Stimulated activated CD4-positive, alpha-beta T cell treated with anti-CD3 and anti-CD28 coated beads, TNF-alpha, amount 100 ng/mL, for 4 hours (primary cell): ENCODE measurements at places on chromosomes 12 and 14.

GRCh38 chr12:132560614-132561426 is 49.6 kb downstream of the LRCOL1 start:
- peak; percentile 44 for DNase-seq

- DNase-seq = no peak
Observed at GRCh38 chr12:42677461-42677860, 87.9 kb upstream of the PRICKLE1 start.

- DNase-seq = no peak
Observed at GRCh38 chr12:44077294-44077693, 241.4 kb downstream of the TMEM117 start.

- DNase-seq = no peak
Observed at GRCh38 chr12:124738636-124739467, 124.8 kb downstream of the SCARB1 start.

DNA sequence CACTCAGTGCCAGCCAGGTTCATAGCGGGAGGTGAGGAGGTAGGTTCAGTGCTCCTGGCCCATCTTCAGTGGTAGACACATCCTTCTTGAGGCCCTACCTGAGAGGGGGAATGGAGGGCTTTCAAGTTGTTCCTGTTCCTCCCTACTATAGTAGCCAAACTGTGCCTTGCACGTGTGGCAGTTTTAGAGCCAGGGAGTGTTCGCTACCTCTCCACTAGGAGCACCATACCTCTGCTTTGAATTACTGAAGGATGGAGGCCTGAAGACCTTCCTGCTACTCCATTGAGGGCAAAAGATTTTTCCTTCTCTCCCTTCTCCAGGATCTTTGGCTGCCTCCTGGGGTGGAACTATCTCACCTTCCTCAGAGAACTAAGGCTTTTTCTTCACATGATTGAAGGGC is 5.9 kb upstream of the ALG10 start:
- DNase-seq = no peak

DNA sequence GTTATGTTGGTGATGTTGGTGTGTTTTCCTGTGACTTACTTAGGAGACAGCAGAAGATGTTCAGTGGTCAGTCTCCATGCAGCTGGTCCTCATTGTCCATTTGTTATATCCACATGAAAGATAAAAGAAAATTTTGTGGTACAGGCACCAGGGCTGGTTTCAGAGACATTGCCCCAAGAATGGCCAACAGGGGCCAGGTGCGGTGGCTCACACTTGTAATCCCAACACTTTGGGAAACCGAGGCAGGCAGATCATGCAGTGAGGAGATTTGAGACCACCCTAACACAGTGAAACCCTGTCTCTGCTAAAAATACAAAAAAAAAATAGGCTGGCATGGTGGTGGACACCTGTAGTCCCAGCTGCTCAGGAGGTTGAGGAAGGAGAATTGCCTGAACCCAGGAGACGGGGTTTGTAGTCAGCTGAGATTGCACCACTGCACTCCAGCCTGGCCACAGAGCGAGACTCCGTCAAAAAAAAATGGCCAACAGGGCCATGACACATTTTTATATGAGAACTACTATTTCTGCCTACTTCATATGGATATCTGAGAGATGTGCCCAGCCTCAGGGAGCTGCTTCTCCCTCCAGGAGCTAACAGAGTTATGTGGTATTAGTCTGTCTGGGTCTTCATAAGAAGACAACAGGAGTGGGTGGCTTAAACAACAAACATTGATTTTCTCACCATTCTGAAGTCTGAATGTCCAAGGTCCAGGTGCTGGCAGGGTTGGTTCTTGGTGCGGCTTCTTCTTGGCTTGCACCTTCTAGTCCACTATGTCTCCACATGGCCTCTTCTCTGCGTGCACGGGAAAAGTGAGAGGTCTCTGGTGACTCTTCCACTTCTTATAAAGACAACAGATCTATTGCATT is 821.7 kb downstream of the TMEM121 start:
- DNase-seq = no peak

- DNase-seq = no peak
Observed at GRCh38 chr12:33988197-33988805, 34.0 kb upstream of the ALG10 start.

- no peak for DNase-seq
Observed at GRCh38 chr14:51576117-51576430, 75.6 kb upstream of the FRMD6 start.

DNA sequence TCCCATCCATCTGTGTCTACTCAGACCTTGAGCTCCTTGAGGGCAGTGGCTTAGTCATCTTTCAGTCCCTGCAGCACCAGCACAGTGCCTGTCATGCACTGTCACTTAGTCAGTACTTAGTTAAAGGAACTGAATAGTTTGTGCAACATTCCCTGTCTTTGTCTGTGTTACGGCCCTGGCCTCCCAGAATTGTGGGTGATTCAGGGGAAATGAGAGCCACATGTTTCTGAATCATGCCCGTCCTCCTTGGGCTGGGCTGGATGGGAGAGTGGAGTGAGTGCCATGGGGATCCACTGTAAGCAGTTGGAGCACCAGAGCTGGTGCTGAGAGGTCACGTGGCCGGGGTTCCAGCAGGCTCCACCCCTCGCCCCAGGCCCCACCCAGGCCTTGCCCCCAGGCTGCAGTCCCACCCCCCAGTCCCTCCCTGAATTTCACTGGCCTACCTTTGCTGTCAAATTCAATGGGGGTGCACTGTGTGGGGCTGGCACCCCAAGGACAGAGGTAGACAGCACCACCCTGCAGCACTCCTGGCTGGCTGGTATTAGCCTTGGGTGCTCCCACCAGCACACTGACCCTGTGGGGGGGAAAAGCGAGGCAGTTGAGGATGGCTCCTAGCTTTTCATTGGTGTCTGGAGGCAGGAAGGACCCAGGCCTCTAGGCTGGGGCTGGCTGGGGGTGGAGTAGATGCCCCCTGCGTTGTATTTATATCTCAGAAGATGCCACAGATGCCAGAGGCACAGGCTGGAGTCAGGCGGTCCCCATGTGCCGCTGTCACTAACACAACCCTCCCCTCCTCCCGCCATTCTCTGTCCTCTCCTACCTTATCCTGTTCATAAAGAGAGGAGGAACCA is 7.5 kb downstream of the ITGA5 start:
- DNase-seq = no peak

DNA sequence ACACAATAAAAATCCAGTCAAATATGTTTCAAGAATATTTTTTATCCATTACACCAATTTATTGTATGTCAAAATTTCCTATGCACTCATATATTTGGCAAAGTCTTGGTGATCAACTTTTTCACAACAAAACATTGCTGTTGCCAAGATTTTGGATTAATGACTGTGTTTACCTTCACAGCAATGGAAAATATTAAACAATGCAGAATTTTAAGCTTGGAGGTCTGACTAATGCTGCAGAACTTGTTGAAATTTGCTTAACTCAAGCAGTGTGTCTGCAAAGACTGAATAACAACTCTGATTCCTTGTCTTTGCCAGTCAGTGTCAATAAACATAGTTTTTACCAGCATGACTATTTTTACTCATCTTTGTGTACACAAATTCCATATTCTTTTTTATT is 336.4 kb downstream of the CCER1 start:
- DNase-seq = no peak

DNA sequence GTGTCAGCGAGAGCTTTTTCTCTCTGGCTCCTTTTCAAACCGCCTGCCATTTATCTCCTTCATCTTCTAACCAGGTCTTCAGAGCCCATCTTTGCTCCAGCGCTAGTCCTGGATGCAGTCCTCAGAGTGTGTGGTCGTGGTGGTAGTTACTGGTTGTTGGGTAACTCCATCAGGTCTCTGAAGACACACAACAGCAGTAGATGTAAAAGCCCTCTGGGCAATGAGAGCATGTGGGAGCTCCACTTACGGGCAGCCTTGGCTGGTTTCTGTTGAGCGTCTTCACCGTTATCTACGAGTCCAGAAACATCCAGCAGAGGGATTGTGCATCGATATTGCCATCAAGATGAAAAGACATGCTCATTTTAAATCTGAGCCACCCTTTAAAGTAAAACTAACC is 61.2 kb downstream of the FBXL14 start:
- DNase-seq = no peak

DNA sequence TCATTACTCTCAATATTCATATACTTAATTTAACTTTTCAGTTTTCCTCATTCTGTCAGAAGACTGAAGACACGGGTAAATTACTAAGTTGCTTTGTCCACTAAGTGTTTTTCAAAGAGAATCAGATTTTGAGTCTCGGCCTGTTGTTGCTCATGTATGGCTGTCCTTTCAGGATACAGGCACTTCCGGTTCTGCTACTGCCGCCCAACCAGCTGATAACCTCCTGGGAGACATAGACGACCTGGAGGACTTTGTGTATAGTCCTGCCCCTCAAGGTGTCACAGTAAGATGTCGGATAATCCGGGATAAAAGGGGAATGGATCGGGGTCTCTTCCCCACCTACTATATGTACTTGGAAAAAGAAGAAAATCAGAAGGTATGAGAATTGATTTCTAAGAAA is 28.3 kb upstream of the TEAD4 start:
- DNase-seq = no peak

- DNase-seq = no peak
Observed at GRCh38 chr14:55102141-55102621, 26.9 kb upstream of the LGALS3 start.

DNA sequence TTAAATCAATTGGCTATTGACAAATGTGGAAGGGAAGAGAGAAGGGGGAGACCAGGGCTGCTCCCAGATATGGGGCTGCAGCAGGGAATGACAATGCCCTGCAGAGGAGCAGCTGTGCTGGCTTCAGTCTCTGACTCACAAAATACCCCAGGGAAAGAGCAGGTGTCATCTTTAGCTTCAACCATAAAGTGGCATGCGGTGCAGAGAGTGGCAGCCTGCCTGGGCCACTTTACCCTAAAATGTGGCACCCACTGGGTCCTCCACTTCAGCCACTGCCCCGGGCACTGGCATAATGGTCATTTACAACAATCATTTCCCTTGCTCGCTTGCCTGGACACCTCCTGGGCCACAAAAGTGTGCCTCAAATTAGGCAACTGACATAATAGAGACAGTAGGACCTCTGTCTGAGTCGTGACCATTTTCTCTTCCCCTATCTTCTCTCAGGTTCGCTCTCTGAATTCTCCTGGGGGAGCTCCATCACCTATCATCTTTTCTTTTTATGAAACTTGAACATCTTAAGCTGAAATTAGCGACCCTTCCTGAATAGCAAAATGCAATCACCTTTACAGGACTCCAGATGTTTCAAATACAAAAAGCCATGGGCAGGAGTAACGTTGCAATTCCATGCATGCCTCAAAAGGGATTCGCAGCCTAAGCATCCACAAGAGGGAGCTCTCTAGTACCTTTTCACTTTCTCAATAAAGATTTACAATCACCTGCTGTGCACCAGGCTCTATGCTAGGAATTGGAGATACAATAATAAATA is 179.9 kb upstream of the ATF7IP start:
- DNase-seq = no peak

DNA sequence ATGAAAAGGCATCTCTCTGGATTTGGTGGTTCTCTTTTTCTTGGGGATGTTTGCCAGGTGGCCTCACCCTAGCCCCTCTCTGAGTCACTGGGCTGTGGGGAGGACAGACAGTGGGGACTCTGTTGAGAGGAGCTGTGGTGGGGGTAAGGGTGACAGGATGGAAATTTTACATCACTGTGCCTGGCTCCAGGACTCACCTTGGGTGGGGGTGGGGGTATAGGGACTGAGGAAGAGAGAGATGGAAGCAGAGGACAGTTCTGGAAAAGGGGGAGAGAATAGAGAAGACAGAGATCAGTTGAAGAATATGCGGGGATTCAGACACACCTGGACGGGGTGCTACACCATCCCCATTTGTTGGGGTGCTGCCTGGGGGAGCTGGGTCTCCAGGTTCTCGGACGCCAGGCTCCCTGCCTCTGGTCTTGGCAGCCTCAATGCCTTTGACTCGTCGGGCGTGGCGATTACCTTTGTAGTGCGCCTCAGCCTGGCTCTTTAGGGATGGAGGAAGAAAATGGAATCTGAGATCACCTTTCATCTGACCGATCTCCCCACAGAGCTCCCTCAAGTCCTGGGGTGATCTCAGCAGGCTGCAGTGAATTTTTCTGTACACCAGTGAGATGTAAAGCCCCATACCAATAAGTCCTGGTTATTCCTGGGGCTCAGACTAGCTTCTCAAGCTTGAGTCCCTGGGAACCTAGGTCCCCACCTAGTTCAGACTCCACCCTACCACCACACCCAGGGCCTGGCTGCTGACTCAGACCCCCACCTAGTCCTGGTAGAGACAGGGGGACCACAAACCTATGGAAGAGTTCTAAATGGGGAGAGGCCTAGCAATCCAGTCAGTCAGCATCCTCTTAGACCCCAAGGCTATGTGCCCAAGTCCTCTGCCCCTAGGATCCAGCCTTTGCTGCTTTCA is 9.6 kb upstream of the GPR84 start:
- DNase-seq = no peak

DNA sequence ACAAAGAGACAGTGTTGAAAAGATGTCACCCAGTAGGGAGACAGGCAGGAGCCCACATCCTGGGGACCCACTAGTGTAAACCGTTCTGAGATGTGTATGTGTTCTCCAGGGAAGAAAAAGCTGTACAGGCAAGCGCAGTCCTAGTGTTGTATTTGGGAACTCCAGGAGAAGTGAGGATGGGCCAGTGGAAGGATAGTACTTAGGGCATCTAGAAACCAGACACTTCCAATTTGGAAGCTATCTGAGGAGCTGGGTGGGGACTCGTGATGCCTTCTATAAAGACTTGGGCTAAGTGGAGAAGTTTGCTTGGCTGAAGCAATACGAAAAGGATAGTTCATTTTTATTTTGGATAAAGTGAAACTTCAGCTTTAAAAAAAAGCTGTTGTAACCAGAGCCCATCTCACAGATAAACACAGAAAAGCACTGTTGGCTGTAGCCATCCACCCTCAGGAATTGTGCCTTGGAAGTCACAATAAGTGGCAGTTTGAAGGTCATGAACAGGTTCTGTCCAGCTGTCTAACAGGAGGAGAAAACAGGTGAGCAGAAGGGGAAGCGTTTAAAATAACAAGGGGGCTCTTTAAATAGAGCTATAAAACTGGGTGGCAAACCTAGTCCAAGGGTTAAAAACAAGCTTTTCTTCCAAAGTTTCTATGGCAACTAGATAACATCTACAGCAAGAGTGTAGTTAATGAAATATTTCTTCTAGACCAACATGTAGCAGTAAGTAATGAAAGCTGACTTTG is 108.0 kb upstream of the ARHGAP5 start:
- no peak for DNase-seq

GRCh38 chr12:124543052-124543589 is 24.3 kb downstream of the NCOR2 start:
- no peak for DNase-seq

GRCh38 chr14:100434911-100435438 is 111.8 kb downstream of the SLC25A47 start:
- DNase-seq = no peak

- no peak for DNase-seq
Observed at GRCh38 chr12:49585477-49586459, 17.8 kb upstream of the MCRS1 start.

- DNase-seq = no peak
Observed at GRCh38 chr14:89349171-89350008, 67.6 kb downstream of the FOXN3 start.

- DNase-seq = no peak
Observed at GRCh38 chr14:20671597-20672283, 12.6 kb upstream of the RNASE4 start.

- peak; percentile 54 for DNase-seq
Observed at GRCh38 chr14:91315844-91316267, 71.4 kb upstream of the GPR68 start.
